ENCODE measurements at places on chromosomes 5 and 9.

GRCh38 chr5:103224118-103224893, 34.3 kb upstream of the MACIR start:
- DNase-seq, result no peak

GRCh38 chr9:969310-970150, 6.9 kb upstream of the DMRT3 start:
- DNase-seq, result no peak

DNA sequence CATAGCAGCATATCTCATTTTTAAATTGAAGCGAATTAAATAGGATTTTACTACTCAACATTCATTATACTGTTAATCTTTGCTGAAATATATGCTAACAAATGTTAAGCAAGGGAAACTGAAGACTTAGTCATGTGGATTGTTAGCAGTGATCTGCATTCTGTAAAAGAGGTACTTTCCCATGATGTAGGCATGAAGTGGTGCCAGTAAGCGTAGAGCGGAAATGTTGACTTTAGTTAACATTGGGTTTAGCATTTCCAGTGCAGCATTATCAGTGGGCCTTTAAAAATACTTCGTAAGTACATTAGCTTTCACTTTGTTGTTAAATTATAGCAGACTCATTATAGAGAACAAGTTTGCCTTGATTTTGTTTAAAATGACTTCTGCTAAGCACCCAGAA, 130.3 kb downstream of the CDC42SE2 start:
- DNase-seq, result no peak

DNA sequence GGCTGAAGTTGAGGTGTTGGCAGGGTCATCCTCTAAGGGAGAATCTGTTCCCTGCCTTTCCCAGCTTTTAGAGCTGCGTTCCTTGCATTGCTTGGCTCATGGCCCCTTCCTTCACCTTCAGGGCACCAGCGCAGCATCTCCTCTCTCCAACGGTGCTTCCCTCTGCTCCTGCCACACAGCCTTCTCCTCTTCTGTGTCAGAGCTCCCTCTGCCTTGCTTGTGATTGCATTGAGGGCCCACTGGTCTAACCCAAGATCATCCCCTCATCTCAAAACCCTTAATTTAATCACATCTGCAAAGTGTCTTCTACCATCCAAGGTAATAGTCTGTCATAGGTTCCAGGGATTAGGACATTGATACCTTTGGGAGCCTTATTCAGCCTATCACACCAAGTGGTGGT, 205.7 kb upstream of the TBCA start:
- no peak for DNase-seq

- DNase-seq, result no peak
These were observed 282.4 kb upstream of the RPS23 start for GRCh38 chr5:82560561-82560960.

DNA sequence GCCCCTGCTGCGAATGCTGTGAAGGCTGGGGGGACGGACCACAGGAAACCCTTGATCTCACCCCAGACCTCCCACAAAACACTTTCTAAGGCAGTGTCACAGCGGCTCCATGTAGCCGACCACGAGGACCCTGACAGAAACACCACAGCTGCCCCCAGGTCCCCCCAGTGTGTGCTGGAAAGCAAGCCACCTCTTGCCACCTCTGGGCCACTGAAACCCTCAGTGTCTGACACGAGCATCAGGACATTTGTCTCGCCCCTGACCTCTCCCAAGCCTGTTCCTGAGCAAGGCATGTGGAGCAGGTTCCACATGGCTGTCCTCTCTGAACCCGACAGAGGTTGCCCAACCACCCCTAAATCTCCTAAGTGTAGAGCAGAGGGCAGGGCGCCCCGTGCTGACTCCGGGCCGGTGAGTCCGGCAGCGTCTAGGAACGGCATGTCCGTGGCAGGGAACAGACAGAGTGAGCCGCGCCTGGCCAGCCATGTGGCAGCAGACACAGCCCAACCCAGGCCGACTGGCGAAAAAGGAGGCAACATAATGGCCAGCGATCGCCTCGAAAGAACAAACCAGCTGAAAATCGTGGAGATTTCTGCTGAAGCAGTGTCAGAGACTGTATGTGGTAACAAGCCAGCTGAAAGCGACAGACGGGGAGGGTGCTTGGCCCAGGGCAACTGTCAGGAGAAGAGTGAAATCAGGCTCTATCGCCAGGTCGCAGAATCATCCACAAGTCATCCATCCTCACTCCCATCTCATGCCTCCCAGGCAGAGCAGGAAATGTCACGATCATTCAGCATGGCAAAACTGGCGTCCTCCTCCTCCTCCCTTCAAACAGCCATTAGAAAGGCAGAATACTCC, 84.7 kb downstream of the GOLPH3 start:
- DNase-seq, result no peak

- DNase-seq, result no peak
These were observed 10.6 kb downstream of the AFAP1L1 start for GRCh38 chr5:149282027-149282965.
